ENCODE measurements at places on chromosomes 7 and 10.

- DNase-seq = no peak
Observed at GRCh38 chr10:69901022-69901421, 99.3 kb downstream of the COL13A1 start.

GRCh38 chr7:133650487-133651300 is 397.8 kb downstream of the EXOC4 start:
- no peak for DNase-seq

GRCh38 chr10:104707602-104708459 is 66.7 kb downstream of the SORCS3 start:
- peak; percentile 3 for DNase-seq

- DNase-seq = no peak
Observed at GRCh38 chr7:156753630-156754029, 113.1 kb downstream of the RNF32 start.

GRCh38 chr10:113987805-113988204 is 55.9 kb upstream of the ADRB1 start:
- no peak for DNase-seq

DNA sequence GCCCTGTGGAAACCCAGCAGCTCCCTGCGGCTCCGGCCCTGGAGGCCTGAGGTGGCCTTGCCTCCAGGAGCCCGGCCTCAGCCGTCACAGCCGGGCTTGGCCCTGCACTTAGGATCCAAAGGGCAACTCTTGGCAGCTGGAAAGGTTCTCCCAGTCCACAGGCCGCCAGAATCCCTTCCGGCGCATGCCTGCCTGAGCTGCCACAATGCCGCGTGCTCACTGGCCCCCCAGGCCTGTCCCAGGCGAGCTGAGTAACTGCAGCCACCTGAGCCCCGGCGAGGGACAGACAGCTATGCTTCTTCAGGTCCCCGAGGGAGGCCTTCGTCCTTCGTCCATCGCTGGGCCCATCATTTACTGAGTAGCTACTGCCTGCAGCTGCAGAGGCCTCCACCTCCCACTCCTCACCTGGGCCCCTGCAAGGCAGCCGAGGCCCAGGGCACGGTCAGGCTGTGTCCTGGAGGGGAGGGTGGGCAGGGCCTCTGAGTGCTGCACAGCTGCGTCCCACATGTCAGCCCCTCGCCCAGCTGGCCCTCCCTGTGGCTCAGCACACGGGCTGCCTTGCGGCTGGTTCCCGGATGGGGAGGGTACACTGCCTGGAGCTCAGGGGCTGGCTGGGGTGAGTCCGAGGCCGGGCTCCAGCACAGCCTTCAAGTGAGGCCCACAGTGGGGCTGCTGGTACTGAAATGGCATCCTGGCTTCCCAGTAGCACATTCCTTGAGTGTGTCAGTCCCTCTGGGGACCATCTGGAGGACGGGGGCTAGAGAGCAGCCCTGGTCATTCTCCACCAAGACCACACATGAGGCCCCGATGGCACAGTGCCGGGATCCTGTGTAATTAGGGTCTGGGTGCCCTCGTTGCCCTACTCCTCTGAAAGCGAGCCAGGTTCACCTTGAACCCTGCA is 172.5 kb downstream of the ELFN1 start:
- DNase-seq = no peak

GRCh38 chr10:75592151-75592787 is 160.8 kb downstream of the LRMDA start:
- DNase-seq = no peak

GRCh38 chr7:101576998-101577397 is 52.1 kb downstream of the MYL10 start:
- no peak for DNase-seq

GRCh38 chr7:111671927-111672326 is 109.6 kb upstream of the IMMP2L start:
- no peak for DNase-seq

- no peak for DNase-seq
Observed at GRCh38 chr10:69829775-69830174, 28.1 kb downstream of the COL13A1 start.

- no peak for DNase-seq
Observed at GRCh38 chr7:137003566-137003965, 135.1 kb downstream of the CHRM2 start.

GRCh38 chr10:124605481-124605855 is 138.7 kb downstream of the FAM53B start:
- no peak for DNase-seq

DNA sequence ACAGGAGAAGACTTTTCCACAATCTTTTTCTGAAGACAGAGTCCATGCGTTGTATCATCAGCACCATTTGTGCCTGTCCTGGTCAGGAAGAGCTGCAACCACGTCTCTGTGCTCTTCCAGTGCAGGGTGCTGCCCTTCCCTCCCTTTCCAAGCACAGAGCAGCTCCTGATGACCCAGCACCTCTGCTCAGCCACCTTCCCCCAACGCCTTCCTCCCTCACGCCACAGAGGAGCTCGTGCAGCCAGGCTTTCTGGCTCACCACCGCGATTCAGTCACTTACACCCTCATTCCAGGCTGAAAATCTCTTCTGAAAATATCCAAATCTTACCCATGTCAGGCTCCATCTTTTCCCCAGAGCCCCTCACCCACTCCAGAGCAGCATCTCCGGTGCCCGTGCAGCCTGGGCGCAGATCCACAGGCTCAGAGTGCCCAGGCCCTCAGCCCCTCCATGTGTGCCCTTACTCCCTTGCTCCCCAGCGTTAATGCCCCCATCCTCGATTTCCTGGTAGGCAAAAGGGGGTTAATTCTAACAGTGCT is 181.5 kb downstream of the DIP2C start:
- no peak for DNase-seq

DNA sequence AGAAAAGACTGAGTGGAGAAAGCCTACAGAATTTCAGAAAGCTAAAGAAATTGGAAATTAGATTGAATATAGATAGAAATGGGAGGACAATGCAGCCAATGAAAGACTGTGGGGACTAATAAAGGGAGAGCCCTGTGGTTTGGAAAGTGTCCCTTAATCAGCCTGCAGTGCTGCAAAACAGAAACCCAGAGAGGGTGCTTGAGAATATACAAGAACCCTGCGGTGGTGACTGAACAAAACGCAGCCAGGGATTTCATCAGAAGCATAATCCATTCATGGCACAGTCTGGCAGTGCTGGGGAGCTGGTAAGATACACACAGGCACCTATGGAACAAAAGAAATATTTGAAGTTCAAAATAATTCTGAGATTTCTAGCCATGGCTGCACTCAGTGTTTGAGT is 19.1 kb downstream of the CEP41 start:
- DNase-seq = peak; percentile 80

DNA sequence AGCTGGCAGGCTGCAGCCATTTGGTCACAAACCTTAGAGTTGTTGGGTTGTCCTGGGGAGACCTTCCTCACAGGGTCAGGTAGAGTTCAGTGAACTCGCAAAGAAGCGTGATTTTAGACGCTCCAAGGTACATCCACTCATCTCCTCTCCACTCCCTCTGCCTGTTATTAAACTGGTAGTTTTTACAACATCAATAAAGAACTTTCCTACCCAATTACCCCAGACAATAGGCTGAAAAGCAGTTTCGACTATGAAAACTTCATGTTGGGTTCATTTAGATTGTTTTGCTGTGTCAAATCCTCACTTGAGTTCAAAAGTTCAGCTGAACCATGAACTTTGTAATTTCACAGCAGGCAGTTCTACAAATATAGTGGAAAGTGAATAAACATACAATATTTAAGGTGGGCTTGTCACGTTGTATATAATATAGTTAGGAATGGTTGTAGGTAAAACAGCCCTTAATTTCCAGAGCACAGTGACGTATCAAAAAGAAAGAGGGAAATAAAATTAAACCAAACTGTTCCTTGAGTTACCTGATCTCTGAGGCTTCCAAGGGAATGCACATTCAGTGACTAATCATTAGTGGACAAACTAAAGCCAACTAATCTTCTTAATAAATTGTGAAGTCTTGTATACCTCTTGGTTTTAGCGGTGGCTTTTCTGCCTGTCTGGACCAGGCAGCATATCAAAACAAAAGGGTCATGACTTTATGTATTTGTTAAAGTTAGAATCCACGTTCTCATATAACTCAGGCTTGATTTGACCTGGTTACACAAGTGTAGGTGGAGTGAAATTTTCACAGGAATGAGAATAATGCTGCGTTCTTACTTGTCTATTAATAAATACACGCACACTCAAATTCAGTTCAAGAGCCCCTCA is 100.5 kb downstream of the CYP26A1 start:
- no peak for DNase-seq

GRCh38 chr10:122323941-122324675 is 50.4 kb upstream of the PLEKHA1 start:
- no peak for DNase-seq

DNA sequence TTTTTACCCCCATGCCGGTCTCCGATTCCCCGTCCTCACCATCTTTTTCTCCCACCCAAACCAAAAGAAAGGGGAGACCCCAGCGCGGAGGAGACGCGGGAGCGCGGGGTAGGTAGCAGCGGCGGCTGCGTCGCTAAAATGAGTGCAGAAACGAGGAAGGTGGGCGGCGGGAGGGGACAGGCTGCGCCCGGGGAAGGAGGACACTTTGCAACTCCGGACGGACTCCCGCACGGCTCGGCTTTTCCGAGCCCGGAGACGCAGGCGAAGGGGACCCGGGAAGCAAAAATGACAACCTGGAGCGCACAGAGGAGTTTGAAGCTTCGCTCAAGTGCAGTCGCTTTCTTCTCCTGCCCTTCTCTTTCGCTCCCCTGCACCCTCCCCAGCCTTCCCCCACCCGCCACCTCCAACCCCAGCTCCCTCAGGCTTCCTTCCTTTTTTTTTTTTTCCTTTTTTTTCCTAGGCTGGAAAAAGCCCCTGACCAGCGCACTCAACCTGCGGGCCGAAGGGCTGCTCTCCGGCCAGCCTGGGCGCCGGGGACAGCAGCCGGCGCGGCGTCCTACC is 453 bp downstream of the SFMBT2 start:
- peak; percentile 13 for DNase-seq

- DNase-seq = no peak
Observed at GRCh38 chr10:33553748-33554571, 219.5 kb upstream of the NRP1 start.
